ENCODE measurements at places on chromosomes 1 and 21.

DNA sequence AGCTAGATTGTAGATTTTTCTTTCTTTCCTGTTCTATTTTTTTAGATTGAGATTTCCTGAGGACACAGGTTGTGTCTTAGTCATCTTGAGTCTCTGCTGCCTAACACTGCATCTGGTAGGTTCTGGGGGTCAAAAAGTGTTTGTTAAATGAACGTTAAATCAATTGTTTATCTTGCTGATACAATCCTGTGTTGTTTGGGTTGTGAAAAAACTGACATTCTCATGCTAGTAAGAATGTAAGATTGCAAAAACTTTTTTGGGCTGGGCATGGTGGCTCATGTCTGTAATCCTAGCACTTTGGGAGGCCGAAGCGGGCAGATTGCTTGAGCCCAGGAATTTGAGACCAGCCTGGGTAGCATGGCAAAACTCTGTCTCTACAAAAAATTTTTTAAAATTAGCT, 3.4 kb downstream of the CTSK start:
- no peak for DNase-seq

DNA sequence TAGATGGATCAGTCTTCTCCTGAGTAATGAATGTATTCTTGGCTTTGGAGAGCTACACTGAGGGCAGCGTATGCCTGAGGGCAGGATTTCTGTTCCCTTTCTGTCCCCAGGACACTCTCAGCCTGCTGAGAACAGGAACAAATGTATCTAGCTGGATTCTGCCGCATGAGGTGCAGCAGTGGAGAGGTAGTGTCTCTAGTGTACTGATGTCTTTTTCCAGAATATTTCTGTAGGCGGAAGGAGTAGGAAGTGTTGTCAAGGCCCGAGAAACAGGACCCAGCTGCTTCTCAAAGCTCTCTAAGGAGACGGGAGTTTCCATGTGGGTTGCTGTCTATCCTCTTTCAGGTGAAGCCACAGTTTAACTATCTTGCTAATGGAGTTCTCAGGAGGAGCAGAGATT, 65.5 kb downstream of the MT1HL1 start:
- DNase-seq = no peak

DNA sequence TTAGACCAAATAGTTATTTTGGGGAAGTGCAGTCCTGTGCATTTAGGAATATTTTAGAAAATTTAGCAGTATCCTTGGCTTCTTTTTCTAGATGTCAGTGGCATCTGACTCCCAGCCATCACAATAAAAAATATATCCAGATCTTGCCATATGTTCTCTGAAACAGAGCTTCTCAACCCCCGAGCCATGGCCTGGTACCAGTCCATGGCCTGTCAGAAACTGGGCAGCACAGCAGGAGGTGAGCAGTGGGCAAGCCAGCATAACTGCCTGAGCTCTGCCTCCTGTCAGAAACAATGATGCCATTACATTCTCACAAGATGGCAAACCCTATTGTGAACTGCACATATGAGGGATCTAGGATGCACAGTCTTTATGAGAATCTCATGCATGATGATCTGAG, 480.0 kb downstream of the LRRIQ3 start:
- DNase-seq = no peak

DNA sequence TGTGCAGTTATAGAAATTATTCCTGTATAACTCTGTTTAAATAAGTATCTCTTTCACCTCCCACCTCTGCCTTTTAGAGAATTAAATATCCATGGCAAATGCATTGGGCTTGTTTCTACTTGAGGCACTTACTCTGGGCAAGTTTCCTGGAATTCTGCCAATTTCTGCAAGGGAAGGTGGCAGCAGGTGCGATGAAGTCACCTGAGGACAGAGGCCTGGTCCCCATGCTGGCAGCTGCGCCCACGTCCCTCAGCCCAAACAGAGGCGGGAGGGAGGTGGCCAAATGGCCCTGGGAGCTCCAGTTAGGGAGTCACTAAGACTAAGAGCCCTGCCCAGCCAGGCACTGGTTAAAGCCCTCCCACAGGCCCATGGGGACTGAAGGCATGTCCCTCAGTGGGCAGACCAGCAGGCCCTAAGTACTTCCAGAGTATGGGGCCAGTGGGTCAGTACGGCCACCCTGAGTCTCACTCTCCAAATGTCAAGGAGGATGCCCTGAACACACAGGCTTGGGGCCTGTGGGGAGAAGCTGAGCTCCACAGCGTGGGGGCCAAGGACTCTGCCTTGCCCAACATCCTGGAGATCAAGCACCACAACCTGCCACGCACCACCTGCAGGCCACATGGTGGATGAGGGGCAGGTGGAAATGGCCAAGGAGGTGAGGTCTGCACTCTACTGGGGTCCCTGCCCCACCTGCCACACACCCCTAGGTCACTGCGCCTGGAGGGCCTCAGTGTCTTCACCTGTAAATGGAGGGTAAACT, 19.4 kb downstream of the ACOT7 start:
- DNase-seq = no peak

DNA sequence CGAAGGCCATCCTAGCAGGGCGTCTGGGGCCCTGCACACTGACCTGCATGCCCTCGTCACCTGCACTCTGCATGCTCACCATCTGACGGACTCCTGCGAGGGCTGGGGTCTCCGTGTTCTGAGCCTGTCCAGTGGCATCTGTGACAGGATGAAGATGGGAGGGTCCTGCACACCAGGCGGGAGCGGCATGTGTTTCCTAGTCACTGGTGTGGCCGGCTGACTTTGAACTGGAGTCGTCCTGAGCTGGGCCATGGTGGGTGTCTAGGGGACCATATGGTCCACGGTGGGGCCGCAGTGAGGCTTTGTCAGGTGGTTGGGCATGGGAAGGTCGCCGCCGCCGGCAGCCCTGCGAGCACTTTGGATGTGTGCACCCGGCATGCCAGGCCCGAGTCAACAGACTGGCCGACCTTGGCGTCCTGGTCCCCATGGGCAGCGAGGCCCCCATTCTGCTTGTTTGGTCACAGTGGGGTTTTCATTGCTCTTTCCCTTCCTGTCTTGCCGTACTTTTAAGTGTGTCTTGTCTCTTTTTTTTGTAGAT, 16.7 kb upstream of the DIP2A start:
- DNase-seq = no peak

DNA sequence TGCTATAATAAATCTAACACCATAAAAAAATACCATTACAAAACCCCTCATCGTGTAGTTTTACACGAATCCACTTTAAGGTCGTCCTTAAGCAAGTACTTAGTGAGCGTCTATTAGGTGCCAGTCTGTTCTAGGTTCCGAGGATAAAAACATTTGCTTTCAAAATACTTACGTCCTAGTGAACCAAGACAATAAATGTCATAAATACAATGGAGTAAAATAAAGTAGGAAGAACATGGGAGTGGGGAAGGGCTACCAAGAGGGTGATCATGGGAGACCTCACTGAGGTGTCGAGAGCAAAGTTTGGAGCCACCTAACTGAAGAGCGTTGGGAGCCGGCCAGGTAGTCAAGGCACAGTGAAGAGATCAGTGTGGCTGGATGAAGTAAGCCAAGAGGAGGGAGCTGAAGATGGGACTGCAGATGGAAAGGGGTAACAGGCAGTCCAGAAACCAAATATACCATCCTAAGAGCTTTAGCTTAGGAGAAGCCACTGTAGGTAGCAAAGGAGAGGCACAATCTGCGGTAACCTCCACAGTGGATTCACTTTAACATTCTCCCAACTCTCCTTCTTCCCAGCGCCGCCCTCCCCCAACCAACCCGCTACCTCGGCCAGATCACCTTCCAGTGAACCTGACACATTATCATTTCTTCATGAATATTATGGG, 684 bp downstream of the LTN1 start:
- no peak for DNase-seq

DNA sequence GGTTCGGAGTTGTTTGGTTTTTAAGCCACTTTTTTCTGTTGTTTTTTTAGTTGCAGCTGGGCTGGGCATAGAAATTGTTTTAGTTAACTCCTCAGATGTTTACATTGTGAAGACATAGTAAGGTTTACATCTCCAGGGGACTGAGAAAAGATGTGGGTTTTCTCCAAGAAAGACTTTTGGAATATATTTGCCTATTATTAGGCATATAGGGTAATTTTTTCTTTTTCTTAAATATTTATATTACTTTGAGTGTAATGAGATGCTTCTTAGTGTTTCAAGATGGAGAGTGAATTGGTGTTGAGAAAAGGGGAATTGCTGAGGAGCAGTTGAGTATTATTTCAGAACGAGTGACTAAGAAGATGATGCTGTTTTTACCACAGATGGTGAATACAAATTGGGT, 26.6 kb upstream of the PIGK start:
- DNase-seq = no peak

DNA sequence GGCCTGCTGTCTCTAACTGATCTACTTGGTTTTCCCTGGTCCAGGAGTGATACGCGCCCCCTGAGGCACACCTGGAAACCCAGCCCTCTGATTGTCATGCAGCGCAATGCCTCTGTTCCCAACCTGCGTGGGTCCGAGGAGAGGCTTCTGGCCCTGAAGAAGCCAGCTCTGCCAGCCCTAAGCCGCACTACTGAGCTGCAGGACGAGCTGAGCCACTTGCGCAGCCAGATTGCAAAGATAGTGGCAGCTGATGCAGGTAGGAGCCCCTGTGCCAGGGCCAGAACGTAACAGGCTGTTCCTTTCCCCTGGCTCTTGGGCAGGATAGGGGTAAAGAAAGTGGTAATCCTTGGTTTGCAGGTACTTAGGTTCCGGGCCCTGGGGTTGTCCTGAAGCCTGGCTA, 6.8 kb downstream of the MTFR1L start:
- DNase-seq = no peak

DNA sequence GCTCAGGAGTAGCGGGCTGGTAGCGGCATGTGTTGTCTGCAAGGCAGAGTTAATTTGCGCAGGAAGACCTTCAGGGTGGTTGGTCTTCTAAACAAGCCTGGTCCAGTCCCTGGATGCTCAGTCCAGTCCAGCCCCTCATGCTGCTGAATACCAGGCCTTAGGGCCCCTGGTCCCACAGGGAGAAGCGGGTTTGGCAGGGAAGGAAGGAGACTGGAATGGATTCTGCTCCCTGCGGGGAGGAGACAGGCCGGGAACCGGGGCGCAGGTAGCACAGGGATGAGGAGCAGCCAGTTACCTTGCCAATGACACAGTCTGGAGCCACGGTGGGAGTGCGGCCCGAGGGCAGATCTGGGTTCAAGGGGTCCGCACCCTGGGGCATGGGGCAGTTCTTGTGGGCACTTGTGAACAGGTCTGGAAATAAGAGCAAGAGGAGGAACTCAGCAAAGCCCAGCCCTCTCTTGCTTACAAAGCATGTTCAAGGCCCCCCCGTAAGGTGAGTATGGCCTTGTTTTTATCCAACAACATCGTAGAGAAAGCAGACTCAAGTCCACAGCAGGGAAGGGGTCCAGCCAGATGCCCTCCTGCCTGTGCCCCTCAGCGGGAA, 10.1 kb downstream of the FAM131C start:
- DNase-seq = no peak

DNA sequence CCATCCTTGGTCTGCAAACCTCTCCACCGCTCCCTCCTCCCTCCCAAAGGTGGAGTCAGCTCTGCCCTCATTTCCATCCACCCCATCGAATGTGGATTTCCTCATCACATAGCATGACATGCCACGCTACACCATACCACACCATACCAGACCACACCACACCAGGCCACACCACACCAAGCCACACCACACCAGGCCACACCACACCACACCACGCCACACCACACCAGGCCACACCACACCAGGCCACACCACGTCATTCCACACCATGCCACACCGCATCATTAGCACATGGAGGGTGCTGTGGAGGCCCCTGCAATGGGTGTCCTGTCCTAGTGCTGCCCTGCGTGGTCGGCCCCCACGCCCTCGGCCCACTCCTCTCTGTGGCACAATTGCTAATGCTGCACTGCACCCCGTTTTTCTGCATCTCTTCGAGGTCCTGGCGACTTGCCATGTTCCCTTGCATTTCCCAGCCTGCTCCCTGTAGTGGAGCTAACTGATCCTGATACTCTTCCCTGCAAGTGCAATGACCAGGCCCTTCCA, 11.3 kb downstream of the DFFB start:
- DNase-seq = no peak
